ENCODE measurements at places on chromosomes 16 and 17.
A peak's percentile ranks its signal among the peaks of the same experiment; 100 is the strongest.

GRCh38 chr17:79065105-79065670 is 9.4 kb upstream of the ENGASE start:
- peak; percentile 50 for DNase-seq

GRCh38 chr16:11262915-11263314 is 6.2 kb downstream of the TNP2 start:
- DNase-seq, result no peak

GRCh38 chr17:20091174-20092029 is 82.2 kb downstream of the SPECC1 start:
- DNase-seq, result peak; percentile 28

DNA sequence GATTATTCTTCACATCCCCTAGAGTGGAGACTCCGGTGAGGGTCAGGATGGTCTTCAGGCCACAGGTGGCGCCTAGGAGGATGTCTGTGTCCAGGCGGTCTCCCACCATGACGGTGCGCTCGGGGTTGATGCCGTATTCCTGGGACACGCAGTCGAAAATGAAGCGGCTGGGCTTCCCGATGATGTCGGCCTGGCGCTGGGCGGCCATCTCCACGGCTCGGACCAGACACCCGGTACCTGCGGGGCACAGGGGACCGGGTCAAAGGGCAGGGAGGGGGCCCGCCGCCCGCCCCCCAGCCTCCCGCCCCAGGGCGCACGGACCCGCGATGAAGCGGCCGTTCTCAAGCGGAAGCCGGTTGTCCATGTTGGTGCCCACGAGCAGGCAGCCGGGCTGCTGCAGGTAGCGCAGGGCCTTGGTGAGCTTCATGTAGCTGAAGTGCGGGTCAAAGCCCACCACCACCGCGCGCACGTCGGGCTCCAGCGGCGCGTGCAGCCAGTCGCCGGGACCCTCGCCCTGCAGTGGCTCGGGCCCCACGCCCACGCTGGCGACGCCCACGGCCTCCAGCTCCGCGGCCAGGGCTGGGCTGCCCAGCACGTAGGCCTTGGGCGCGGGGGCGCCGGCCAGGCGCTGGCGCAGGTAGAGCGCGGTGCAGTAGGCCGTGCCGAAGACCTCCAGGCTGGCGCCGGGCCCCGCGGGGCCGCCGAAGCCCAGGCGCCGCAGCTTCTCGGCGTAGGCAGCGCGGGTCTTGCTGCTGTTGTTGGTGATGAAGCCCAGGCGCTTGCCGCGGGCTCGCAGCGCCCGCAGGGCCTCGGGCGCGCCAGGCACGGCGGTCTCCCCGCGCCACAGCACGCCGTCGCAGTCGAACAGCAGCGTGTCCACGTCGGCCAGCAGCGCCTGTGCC is 572 bp downstream of the PGP start:
- DNase-seq, result no peak

- DNase-seq, result peak; percentile 74
Measured at GRCh38 chr17:64615028-64615677, 47.0 kb downstream of the SMURF2 start.

DNA sequence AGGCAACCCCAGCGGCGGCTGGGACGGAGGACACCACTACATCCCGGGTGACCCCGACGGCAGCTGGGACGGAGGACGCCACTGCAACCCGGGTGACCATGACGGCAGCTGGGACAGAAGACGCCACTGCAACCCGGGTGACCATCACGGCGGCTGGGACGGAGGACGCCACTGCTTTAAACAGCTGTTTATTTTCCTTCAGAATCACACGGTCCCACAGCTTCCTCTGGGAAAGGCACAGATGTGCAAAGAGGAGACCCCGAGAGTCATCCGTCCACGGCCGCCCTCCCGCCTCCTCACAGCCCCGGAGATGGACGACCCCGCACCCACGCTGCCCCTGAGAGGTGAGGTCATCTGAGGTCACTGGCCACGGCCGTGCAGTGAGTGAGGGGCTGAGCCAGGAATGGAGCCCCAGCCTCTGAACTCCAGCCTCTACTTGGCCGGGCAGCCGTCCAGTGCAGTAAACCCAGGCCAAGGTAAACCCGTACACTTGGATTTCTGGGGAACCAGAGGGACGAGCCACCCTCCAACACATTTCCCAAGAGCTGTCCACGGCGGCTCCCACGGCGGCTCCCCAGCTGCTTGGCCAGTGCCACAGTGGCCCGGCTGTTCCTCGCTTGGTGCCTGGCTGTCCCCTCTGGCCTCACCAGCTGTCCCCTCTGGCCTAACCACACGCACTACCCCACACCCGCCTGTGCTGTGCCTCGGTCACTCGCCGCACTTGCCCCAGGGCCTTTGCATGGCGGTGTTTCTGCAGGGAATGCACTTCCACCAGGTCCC is 43.2 kb upstream of the PABPN1L start:
- DNase-seq, result no peak

- peak; percentile 78 for DNase-seq
Measured at GRCh38 chr16:77288222-77288621, 89.0 kb downstream of the SYCE1L start.

DNA sequence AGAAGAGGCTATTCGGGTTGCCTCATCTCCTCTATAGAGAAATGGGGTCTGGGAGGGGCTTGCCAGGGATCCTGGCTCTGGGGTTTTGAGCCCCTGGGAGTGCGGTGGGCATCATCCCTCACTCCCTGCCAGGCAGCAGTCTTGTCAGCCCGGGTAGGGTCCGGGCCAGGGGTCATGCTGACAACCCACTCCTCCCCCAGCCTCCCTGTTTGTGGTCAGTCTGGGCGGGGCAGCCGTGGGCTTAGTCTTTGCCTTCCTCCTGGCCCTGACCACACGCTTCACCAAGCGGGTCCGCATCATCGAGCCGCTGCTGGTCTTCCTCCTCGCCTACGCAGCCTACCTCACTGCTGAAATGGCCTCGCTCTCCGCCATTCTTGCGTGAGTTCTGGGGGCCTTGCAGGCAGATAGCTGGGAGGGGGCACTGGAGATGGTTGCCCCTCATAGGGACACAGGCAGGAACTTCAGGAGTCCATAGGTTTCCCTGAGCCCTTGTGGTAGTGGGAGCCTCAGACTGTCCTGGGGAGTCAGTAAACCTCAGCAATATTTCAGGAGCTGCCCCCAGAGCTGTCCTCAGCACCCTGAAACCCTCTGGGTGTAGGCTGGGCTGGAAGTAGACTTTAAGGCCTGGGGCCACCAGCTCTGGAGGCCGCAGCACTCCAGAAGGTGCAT is 6.9 kb downstream of the SLC9A5 start:
- no peak for DNase-seq

DNA sequence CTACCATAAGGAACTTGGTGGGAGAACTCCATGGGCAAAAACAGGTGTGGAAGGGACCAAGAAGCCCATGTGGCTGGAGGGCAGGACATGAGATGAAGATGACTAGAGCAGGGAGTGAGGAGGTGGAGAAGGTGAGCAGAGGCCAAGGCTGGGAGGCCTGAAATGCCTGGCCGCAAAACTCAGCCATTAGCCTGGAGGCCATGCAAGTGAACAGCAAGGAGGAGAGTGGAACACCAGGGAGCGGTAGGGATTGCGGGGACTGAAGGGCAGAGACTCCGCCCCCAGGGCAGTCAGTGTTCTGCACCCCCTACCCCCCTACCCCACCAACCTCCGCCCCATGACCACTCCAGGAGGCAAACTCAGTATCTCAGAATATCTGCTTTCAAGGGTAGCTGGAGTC is 17.0 kb downstream of the BCL7C start:
- DNase-seq, result no peak

DNA sequence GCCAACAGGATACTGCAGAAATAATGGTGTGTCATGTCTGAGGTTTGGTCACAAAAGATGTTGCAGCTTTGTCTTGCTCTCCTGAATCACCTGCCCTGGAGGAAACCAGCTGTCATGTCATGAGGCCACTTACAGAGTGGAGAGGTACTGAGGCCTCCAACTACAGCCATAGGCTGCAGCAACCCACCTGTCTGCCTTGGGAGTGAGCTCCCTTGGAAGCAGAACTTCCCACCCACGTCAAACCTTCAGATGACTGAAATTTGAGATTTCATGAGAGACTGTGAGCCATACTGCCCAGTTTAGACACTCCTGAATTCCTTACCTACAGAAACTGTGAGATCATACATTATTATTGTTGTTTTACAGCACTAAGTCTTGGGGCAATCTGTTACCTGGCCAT is 475.9 kb downstream of the HS3ST3B1 start:
- no peak for DNase-seq

DNA sequence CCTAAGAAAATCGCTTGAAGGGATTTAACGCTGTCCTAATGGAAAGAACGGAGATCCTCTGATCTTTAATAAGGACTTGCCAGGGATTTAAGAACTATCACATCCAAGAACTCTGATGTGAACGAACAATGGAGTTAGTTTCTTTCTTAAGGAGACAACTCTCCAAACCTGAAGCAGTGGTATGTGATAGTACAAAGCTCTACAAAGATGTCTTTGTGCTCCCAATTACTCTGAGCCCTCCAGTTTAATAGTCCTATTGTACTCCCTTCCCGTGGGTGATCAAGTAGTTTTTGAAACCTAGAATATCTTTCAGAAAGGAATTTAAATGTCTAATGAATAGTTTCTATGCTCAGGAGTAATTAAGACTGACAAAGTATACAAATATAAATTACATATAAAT is 123.8 kb downstream of the FTO start:
- DNase-seq, result no peak

DNA sequence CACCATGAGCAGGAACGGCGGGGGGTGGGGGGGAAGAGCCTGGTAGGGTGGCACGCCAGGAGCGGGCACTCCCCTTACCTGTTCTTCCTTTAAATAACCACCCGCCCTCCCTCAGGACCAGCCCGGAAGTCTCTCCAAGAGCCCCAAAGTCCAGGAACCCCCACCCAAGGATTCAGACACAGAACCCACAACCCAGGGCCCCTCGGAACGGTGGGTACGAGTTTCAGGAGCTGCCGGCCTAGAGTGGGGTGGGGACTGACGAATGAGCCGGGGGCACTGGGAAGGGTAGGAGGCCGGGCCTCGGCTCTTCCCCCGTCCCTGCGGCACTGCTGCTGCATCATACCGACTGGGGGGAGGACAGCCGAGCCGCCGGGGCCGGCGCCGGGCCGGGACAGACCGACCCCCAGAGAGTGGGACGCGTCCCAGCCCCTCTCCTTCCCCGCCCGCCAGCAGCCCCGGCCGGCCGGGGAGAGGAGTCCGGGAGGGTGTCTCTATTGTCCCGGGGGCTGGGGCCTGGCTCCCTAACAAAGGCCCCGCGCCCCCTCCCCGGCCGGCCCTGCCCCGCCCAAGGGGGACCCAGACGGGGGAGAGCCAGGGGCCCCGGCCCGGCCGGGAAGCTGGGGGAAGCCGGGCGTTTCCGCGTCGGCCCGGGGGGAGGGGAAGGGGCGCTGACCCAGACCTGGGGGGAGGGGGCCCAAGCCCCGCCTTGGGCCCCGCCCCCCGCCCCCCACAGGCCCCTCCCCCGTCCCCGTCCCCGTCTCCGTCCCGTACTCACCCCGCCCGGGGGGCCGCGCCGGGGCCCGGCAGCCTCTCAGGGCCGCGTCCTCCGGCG is 747 bp downstream of the ATXN7L3 start:
- DNase-seq, result peak; percentile 94

DNA sequence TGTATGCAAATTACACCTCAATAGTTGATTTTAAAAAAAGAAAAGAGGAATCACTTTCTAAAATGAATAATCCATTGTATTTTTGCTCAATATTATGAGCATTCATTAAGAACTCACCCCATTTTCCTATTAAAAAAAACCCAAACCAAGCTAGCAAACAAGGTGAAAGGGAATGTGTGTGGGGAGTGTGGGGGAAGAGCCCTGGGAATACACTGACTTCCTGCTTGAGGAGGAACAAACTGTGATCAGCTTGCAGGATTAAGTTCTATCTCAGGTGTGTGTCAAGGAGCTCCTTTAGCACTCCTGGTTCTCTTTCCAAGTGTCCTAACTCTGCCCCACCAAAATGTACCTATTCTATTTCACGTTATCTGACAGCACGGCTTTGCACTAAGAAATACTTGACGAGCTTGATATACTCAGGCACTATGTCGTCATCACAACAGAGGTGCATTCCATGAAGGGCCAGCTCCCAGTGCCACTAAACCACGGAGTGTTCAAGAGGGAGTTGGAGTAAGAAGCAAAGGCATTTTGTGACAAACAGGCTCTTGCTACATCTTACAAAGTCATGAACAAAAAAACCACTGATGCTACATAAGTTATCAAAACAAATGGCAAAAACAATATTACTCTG is 73.2 kb downstream of the MYH10 start:
- DNase-seq, result no peak

DNA sequence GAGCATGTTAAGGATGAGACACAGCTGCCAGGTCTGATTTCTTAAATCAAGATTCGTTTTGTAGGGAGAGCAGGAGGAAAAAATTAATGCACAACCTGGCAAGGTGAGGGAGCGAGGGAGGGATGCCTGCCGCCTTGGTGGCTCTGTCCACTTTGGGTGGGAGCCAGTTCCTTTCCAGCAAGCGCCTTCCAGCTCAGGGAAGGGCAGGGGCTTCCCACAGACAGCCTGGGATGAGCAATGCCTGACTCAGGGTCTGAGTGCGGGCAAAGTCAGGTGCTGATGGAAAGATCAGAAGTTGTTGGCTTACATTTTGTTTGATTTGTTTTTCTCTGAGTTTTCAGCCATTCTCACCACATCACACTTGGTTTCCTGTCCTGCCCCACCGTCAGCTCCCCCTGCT is 220.7 kb downstream of the ENGASE start:
- no peak for DNase-seq

DNA sequence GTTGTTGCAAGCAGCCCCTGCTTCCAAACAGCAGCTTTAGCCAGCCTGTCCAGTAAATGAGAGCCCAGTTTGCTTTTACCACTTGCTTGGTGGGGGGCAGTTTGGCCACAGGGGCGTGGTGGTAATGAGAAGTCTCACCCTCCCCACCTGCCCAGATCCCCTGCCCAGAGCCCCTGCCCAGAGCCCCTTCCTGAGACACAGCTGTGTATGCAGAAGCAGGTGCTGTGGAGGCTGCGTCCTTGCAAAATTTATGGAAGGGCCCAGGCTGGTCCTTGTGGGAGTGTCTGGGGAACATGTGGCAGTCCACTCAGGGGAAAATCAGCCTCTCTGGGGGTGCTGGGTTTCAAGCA is 27.6 kb upstream of the LGALS9 start:
- DNase-seq, result no peak

DNA sequence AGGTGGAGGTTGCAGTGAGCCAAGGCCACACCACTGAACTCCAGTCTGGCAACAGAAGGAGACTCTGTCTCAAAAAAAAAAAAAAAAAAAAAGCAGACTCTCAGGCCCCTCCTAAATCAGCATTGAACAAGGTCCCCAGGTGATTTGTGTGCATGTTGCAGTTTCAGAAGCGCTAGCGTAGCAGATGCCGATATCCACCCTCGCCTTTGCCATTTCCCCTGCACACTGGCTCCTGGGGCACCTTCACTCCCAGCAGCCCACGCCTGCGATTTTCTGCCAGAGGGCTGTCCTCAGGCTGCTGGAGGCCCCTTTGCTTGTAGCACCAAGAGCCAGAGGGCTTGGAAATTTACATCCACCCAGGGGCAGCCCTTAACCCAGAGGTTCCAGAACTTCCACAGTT is 95.6 kb downstream of the WSCD1 start:
- DNase-seq, result no peak

- peak; percentile 45 for DNase-seq
Measured at GRCh38 chr17:34307110-34307509, 12.1 kb upstream of the CCL8 start.

DNA sequence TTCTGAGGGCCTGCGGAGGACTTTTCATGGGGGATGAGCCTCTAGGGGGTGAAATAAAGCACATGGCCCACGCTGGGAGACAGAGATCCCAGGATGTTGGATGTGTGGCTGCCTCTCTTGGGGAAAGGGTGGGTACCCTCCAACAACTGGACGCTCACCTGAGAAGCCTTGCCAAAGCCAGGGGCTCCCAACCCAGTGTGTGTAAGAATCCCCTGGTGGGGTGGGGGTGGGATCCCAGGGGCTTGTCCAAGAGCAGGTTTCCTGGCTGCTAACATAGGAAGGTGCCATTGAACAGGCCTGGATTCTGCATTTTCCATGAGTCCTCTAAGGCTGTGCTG is 587 bp downstream of the SNX20 start:
- no peak for DNase-seq
